CD4-positive, alpha-beta T cell (primary cell): ENCODE measurements at places on chromosomes 5 and 9. TPM values are rescaled to one million over a fixed set of nuclear protein-coding genes. Genes with fewer than 3 reads are reported as not detected.

GRCh38 chr9:37380570-37380969 is 41.9 kb upstream of the GRHPR start:
- no peak for DNase-seq

GRCh38 chr9:34454571-34455065 is 3.8 kb downstream of the FAM219A start:
- DNase-seq = no peak

- DNase-seq = no peak
Measured at GRCh38 chr5:71907608-71908145, 188.6 kb downstream of the CARTPT start.

DNA sequence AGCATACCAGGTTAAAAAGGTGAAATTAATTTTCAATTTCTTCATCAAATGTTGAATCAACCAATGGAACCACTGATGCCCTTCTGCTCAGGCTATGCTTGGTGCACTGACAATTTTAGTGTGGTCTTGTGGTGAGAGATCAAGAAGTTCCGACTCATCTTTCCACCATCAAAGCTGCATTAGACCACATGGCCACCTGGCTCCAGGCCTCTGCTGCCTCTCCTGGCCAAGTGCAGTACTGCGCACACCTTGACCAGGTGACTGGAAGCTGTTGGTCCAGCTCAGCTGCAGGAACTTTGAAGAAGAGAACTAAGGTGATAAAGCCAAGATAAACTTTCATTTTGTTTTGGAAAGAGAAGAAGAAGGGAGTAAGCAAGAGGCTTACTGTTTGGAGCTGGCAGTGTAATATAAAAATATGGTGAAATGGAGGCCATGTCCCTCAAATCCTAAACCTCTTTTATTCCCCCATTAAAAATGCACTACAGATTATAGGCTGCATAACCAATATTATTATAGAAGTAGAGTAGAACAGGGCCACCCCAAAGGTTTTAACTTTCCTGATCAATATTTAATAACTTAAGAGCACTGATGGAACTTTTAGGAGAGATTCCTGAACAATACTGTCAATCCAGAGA is 315.5 kb upstream of the C9orf72 start:
- DNase-seq = no peak

DNA sequence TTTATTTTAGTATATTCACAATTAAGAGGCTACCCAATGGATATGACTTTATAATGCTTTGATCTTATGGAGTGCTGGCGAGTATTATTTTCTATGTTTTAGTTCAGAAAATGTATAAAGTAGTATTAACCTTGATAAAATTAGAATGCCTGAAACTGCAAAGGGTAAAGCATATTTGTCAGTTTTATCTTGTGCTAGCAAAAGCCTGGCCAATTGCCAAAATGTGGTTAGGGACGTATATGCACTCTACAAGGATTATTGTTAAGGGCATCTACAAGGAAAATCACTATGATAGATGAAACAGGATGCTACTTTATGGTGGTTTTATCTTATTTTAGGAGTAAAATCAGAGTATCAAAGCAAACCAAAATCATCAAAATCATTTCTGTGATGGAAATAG is 281.7 kb downstream of the CCDC171 start:
- DNase-seq = no peak

DNA sequence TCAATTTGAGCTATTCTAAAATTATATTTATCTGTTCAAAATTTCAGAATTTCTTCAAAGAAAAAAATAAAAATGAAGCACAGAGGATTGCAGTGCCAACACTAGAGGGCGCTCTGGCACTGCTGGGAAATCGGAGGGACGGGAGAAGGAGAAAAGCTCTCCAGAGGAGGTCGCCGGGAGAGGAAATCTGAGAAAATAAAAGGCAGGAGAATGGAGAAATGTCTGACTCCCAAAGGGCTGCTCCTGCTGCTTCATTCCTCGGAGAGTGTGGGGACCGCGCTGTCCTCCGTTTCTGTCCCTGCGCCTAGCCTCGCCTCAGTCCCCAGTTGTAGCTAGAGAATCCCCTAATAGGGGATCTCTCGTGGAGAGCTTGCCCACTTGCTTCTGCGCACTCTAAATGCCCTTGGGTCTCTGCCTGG is 40.0 kb upstream of the ARSB start:
- peak; percentile 31 for DNase-seq

DNA sequence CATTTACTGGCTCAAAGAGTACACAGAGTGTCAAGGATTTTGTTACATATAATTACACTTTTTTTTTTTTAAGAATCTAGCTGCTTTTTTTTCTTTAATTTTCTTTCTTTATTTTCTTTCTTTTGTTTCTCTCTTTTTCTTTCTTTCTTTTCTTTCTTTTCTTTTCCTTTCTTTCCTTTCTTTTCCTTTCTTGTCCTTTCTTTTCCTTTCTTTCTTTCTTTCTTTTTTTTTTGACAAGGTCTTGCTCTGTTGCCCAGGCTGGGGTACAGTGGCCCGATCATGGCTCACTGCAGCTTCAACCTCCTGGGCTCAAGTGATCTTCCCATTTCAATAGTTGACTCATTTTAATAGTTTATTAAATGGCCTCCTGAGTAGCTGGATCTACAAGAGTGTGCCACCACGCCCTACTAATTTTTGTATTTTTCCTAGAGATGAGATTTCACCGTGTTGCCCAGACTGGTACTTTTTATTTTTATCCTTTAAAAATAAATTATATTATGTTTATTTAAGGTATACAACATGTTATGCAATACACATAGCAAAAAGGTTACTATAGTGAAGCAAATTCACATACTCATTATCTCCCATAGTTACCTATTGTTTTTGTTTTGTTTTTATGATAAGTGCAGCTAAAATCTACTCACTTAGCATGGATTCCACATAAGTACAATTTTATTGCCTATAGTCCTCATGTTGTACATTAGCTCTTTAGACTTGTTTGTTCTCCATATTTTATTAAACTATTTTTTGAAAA is 381.5 kb upstream of the KLF4 start:
- DNase-seq = no peak

DNA sequence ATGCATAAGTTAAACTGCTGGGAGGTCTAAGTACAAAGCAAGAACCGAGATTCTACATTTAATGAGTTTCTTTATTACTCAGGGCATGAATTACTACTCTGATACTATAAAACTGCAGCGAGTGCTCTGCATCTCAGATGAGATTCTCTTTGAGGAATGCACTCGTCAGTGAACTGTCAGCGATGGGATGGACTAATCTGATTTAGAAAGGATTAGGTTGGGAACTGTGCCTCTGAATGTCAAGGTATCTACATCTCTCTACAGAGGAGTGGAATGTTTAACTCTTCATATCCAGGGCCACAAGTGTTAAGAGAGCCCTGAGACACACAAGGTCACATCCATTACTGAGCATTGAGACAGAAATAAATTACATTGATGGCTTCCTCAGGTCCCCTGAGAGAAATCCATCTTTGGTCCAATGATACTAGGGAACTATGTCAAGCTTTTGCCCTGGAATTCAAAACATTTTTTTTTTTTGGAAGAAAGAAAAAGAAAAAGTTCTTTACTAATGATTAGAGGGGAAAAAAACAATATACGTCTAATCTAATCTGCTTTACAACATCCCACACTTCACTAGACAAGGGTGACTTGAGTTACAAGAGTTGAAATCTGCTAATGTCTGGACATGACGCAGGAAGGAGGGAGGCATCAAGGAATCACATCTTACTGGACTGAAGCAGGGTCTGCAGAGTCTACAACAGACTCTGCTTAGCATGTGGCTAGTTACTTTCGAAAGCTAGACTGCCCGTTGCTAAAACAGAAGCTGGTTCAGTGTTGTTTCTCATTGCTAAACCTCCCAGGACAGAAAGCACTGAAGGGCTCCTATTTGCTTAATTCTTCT is 270.0 kb upstream of the TLE4 start:
- DNase-seq = no peak

GRCh38 chr9:7640231-7640630 is 159.3 kb downstream of the DMAC1 start:
- DNase-seq = no peak

- no peak for DNase-seq
Measured at GRCh38 chr9:13778631-13779030, 499.1 kb upstream of the MPDZ start.

- no peak for DNase-seq
Measured at GRCh38 chr5:172868436-172868923, 34.4 kb downstream of the ERGIC1 start.

GRCh38 chr5:55234121-55234700 is 803 bp upstream of the CCNO start:
- no peak for DNase-seq

DNA sequence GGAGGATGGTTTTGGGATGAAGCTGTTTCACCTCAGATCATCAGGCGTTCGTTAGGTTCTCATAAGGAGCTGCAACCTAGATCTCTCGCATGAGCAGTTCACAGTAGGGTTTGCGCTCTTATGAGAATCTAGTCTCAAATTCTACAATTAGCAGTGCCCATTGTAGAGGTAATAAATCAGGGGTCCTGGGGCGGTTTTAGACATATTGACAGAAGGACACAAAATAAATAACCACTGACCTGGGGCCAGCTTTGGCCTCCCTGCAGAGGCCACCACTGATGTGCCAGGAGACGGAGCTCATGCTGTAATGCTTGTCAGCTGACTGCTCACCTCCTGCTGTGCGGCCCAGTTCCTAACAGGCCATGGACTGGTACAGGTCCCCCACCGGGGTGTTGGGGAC is 67.6 kb upstream of the SPATA31D4 start:
- DNase-seq = no peak

DNA sequence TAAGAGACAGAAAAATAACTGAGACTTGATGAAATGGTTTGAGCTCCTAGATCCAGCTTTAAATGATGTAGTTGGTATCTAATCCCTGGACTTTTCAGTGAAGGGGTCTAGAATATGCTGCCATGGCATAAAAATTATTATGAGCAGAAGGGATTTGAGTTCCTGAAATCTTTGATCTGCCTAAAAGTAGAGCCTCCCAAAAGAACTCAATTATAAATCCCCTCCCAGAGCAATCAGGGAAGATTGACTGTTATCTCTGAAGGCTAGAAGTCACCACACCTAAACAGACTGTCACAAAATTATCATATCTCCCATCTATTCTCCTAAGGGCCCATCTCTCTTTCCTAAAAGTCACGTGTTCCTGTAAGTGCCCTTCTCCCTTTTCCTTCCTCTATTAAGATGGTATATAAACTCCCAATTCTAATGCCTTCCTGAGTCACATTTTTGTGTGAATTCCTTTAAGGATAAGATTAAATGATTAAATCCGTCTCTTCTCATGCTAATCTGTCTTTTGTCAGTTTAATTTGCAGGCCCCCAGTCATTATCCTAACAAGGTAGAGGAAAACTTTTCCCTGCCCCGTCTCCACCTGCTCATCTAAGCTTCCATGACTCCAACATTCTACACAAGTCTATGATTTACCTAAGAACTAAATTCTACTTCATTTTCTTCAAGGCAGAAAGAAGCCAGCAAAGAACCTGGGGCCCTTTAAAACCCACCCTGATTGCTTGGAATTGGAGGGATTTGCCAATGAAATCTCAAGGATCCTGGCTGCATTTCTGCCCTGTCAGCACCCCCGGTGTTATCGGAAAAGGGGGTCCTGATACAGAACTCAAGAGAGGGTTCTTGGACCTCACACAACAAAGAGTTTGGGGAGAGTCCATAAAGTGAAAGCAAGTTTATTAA is 47.1 kb upstream of the PWWP2A start:
- no peak for DNase-seq

The RORB gene
- total RNA-seq = not detected

The RNF208 gene
- total RNA-seq = 0.67 TPM

The MED10 gene
- total RNA-seq = 97.2 TPM

The C5orf15 gene
- 15.5 TPM for total RNA-seq

The SPATA31D4 gene
- not detected for total RNA-seq

The FIBCD1 gene
- total RNA-seq = not detected

The CCL27 gene
- total RNA-seq = not detected
